ENCODE measurements at places on chromosomes 16 and 17.

- no peak for DNase-seq
Observed at GRCh38 chr16:50683689-50684374, 2.7 kb upstream of the SNX20 start.

- DNase-seq = no peak
Observed at GRCh38 chr16:30974348-30974747, 10.7 kb upstream of the HSD3B7 start.

DNA sequence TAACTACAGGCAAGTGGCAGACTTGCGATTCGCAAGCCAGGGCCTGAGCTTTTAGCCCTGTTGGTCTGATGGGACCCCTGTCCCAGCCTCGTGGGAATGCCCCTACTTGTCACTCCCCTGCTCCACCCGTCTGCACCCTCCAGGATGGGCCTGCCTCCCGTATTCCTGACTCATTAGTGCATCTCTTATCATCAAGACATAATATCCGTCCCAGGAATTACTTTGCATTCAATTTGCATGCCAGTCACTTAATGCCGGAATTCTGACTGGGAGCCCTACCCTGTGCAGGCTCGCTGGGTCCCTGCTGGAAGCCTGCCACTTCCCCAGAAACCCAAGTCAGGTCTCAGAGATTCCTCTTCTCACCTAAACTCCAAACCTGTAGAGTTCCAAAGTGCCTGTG lies 3.3 kb downstream of the PRSS53 start:
- DNase-seq = no peak

DNA sequence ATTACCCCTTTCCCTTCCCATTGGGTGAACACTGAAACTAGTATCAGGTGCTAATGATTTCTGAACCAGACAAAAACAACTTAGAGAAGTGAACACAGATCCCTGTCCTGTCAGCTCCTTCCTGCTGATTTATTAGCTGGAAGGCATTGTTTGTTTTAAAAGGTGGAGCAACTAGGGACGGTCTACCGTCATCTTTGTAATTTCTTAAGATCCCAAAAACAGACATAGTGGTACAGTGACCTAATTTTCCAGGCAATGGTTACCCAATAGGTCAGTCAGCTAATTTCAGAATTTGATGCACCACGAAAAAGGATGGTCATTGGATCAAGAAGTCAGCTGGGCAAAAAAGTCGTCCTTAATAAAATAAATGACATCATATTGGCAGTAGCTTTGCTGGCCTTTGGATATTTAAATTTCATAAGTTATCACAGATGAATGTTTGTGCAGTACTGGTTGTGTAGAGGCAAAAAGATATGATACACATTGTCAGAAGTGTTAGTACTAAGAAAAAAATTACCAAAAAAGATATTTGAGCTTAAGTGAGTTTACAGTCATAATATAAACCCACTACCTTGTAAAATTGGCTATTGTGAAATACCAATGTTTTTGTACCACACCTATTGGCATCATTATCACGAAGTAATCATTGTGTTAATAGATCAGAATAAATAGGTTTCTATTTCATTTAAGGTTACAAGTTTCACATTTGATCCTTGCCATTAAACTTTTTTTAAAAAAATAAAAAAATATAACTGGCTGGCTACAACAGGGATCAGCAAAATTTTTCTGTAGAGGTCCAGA lies 27.2 kb upstream of the KCNJ16 start:
- no peak for DNase-seq

DNA sequence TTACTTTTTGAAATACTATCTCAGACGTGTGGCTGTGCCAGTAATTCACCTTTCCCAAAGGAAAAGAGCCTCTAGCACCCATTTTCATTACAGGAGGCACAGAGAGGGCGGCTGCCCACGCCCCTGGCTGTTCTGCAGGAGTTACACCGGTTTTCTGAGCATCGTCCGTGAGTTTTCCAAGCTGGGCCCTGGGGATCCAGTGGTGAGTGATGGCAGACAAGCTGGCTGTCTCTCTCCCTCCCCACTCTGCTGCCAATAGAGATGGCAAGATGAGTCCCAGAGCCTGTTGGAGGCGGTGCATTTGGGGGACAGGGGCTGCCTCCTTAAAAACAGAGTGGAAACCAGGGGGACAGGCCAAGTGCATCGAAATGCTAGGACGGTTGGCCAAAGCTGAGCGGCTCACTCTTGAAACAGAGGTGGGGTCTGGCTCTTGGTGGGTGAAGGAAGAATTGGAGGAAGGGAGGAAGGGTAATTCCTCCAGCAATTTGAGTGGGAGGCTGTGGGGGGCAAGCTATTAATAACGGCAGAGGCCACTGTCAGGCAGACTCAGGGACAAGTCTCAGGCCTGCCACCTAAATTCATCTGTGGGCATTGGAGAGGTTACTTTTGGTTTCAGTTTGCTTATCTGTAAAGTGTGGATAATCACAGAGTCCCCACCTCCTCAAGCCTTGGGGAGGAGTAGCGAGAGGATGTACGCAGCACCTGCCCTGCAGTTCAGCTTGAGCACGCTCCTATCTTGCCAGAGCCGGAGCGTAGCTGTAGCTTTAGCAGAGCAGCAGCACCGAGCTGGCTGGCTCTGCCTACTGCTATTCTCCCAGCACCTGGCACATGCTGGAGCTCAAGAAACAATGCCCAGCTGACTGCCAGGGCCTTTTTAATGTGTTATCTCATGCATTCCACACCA lies 7.5 kb upstream of the NOS2 start:
- DNase-seq = no peak

DNA sequence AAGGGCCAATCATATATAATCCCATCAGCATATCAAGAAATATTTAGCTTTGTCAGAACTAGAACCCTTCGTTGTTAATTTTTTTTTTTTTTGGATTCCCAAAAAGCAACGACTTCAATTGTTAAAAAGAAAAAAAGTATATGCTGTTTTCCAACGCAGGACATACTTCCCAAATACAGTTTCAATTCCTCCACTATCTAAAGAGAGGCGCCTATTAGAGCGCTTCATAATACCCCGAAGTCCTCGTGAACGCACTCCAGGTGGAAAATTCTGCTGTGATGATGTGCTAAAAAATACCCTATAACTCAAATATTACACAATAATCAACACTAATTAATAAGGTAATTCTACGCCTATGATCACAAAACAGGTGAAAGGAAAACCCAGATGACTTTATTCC lies 20.8 kb downstream of the GNA13 start:
- no peak for DNase-seq

- DNase-seq = no peak
Observed at GRCh38 chr16:500709-501108, 26.8 kb upstream of the CAPN15 start.

Measured in head of caudate nucleus (tissue), 42 donors.